T-helper 1 cell (primary cell): ENCODE measurements at places on chromosomes 5 and 9.

- no peak for DNase-seq
Measured at GRCh38 chr9:95505072-95505716, 11.6 kb downstream of the PTCH1 start.

DNA sequence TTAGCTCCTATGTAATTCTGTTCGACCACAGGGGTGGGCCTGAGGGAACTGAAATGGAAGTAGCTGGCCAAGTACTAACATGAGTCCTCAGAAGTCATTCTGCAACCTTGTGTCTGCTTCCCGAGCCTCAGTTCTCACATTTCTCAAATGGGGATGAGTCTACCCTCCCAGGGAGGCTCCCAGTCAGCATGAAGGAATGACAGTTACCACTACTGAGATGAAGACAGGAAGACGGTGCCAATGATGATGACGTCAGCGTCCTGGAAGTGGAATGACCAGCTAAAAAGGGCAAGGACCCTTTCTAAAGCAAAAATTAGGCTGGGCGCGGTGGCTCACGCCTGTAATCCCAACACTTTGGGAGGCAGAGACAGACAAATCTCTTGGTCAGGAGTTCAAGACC is 6.8 kb downstream of the PIP5KL1 start:
- no peak for DNase-seq

- DNase-seq: no peak
Measured at GRCh38 chr5:134459010-134459403, 47.3 kb upstream of the CDKN2AIPNL start.

DNA sequence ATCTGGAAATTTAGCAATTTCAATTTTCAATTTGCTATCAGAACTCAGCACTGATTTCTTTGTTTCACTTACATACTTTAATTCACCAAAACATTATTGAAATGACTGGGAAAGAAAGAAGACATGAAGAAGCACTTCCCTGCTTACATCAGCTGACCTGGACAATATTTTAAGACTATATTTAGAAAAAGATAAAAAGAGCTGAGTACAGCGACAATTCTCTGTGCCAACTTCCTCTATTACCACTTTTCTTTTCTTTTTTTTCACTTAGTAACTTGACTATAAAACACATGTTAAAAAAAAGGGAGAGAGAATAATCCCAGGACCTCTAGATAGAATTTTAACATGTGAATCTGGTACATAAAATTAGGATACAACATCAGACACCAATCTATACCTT is 35.6 kb downstream of the MEF2C start:
- DNase-seq: no peak

DNA sequence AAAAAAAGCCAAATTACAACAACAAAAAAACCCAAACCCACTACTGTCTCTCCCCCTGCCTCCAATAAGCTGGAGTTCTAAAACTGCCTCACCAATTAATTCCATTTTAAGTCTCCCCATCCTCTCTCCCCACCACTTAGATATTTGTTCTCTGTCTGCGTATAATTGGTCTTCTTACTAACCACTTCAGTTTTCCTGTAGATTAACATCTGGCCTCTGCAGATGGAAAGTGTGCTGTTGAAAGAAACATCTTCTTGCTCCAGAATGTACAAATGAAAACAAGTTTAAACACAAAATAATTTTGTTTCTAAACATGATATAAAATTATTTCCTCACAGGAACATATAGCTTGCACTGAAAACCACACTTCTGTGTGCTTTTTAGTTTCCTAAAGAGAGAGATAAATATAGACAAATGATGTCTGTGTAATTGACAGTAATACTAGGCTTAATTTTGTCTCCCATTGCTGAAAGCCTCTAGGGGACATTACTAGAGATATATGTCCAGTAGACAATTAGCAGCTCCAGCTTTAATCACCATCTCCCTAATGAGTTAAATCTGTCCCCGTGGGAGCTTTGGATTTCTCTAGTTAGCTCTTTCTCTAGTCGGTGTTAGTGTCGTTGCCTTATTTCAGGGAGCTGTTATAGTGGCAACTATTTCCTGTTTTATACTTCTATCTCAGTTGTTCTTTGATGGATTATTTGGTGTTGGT is 164.0 kb downstream of the ARHGAP26 start:
- DNase-seq: no peak

DNA sequence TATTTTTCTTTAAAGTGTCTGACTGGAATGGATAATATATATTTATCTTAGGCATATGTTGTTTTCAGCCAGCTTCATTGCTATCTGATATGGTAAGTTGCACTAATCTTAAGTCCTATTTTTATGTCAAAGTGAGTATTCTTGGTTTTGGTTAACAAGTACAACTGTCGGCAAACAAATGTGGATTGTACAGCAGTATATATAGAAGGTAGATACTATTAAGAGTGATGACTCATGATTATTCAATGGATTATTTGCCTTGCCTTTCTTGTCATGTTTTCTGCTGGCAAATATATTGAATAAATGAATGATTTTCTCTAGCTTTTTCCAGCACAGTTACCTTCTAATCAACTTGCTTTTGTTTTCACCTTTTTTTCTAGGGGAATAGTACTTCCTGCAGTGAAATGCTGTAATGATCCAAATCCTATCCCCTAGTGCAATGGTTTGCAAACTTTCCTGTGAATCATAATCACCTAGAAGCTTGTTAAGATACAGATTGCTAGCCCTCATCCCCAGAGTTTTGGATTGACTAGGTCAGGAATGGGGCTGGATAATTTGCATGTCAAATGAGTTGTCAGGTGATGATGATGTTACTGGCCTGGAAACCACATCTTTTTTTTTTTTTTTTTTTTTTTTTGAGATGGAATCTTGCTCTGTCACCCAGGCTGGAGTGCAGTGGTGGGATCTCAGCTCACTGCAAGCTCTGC is 60.8 kb upstream of the ARRDC3 start:
- DNase-seq: no peak

GRCh38 chr5:137194300-137194699 is 304.8 kb downstream of the SPOCK1 start:
- no peak for DNase-seq

DNA sequence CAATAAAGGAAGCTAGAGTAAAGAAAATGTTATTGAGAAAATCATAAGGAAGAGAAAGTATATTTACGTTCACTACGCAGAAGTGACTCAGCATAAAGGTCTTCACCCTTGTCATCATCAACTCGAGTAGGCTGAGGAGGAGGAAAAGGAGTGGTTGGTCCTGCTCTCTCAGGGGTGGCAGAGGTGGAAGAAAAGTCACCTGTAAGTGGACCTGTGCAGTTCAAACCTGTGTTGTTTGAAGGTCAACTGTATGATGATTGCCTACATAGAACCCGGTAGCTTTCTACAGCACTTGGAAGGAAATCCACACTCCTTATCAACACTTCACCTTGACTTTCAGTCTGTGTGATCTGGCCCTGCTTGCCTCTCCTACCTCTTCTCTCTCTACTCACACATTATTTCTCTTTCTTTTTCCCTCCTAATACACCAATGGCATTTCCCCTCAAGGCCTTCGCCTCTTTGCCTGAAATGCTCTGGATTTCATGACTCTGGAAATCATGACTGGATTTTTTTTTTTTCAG is 109.3 kb upstream of the CPEB4 start:
- DNase-seq: no peak

DNA sequence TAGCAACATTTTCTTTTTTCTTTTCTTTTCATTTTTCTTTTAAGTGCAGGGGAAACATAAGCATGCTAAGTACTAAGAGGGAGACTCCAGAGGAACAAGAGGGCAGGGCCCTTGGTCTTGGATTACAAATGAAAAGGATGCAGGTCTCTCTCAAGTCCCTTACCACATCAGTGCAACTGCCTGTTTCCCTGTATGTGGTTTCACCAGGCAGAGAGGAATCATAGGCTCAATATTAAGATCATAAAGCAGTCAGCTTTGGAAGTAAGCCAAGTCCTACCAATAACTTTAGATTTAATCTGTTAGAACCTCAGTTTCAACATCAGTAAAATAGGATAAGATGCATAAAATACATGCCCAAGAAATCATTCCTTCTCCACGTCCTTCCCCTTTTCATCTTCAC is 422.7 kb upstream of the PAPPA start:
- no peak for DNase-seq

- no peak for DNase-seq
Measured at GRCh38 chr5:169921384-169921783, 58.9 kb downstream of the INSYN2B start.

DNA sequence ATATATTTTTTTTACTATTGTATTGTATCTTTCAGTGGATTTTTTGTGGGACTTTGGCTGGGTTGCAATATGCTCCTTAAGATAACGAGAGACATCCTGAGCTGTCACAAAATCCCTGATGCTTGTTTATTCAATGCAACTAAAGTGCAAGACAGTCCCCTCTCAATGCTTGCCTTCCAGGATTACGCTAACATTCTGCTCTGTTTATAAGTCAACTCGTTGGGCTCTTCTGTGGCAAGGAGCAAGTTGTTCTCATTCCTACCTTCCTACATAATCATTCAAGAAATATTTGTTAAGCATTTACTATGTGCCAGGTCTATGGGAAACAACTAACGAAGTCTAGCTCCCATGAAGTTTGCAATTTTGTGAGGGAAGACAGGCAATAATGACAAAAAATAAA is 40.4 kb downstream of the JAKMIP2 start:
- no peak for DNase-seq

GRCh38 chr5:145324767-145325479 is 510.2 kb downstream of the PRELID2 start:
- DNase-seq: no peak

DNA sequence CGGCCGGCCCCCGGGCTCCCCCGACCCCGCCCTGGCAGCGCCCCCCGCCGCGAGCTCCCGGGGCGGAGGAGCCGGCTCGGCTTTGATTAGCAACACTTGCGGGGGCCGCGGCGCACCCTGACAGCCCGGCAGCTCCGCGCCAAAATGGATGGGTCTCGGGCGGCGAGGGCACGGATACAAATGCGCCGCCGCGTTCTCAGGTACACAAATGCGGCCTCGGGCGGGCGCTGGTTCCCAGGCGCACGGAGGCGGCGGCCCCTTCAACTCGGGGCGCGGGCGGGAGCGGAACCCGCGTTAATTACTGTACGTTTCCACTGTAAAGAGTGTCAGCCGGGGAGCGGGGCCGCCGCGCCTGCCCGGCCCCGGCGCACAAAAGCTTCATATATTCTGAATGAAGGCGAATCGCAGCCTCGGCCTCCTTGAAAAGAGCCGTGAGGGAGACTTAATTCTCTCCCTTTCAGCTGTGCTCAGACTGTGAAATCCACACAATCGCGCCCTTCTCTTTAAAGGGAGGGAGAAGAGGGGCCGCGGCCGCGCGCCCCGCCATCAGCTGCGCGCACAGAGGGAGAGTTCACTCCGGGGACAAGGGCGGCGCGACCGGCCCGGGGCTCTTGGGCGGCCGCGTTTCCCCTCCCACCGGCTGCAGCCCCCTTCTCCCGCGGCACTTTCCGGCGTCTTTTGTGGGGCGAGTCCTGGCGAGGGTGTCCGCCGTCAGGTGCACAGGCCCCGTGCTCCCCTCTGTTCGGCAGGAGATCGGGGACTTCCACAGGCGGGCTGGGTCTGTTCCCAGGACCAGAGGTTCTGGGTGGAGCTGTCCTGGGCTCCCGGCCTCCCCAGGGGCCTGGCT is 27.0 kb downstream of the MSX2 start:
- no peak for DNase-seq

- DNase-seq: no peak
Measured at GRCh38 chr5:93320920-93321445, 260.0 kb downstream of the NR2F1-AS1 start.

DNA sequence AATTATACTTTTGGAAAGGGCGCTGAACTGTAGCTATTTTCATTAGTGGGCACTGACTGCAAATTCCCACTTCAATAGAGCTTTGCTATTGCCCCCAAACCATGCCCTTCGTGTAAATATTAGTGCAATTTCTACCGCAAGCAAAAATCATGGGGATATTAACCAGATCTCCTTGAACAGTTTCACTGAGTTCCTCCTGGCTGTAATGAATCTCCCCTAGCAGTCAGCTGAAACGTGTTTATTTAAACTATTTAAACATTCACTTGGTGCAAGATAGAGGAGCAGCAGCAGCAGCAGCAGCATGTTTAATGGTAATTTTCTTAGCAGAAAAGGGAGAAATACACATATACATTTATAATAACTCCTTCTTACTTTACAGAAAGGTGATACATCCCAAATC is 54.4 kb downstream of the ARRDC3 start:
- DNase-seq: no peak

GRCh38 chr5:86029308-86029707 is 588.4 kb upstream of the COX7C start:
- no peak for DNase-seq

DNA sequence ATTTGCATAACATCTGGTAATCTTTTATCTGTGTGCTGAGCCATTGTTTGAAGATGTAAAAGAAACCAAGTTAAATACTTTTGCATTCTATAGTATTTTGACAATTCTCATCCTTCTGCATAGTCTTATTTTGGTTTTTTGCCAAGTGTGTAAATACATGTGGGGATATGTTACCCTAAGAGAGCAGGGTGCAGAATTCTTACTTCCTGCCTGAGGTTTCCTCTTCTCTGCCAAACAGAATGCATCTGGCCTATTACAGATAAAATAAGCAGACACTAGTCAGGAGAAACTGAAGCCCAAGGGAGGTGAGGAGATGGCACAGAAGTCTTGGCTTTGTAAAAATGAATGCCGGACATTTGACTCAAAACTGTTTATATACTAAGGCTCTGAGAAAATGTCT is 462.1 kb downstream of the TMEM38B start:
- no peak for DNase-seq

DNA sequence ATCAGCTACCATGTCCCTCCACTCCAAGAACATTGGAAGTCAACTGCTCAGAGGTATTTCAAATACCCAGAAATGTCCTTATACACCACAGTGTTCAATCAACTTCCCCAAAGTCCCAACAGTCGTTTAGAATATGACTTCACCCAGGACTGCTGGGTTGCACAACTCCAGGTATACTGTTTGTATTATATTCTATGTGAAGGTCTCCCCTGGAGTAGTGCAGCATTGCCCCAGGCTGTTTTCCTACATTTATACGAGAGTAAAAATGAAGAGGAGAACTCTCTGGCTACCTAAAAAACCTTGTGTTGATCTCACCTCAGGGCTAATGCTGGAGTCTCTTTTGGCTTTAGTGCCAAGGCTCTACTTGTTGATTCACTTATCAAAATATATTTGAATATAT is 183.6 kb upstream of the MAP3K1 start:
- DNase-seq: no peak

GRCh38 chr9:114691046-114691955 is 9.3 kb upstream of the TEX48 start:
- DNase-seq: no peak

DNA sequence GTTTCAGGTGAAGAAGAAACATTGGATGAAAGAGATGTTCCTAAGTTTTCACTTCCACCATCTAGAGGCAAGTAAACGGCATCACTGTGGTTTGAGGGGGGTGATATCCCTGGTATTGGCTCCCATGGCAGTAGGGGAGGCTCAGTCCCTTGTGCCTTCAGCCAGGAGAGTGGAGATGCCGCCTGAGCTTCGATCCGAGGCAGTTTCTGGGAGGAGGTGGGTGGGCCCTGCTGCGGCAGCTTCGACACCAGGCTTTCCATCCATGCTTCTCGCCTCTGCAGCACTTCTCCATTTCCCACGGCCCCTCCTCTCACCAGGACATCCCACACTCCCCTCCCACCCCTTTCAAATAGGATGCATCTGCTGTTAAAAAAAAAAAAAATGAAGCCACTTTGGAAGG is 258.3 kb downstream of the GADD45G start:
- no peak for DNase-seq
